Omental fat pad (tissue), 4 donors: ENCODE measurements at places on chromosomes 2 and 18. TPM values are rescaled to one million over a fixed set of nuclear protein-coding genes. Genes with fewer than 3 reads are reported as not detected.

GRCh38 chr2:28523902-28524301, 28.0 kb downstream of the PLB1 start:
- no peak for DNase-seq

DNA sequence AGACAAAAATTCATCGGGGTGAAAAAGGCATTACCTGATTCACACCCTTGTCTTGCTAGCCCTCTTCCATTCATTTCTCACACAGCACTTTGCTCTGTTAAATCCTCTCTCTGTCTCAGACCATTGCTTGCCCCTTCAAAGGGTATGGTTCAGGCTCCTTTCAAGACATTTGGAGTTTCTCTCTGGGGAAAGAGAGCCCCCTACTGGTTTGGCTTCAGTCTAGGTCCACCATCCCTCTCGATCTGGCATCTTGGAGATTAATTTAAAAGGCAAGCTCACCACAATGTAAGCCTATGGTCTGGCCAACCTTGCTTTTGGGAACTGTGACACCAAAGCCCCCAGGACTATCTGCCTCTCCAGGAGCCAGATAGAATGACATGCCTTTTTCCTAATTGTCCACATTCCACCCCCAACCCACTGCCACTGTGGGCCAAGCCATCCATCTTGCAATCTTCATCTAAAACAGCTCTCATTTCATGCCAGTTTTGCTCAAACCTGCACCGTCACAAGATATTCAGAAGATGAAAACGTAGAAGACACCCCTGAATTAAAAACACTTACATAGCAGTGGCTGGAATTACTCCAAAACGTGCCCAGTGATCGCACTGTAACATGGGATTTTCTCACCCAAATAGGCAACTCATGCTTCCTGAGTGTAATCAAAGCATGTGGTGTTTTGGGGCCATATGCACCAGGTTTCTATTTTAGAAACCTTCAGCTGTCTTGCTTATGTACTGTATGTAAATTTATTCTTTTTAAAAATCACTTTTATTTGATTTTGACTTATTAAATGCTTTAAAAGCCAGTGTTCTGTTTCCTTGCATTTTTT, 93.9 kb downstream of the FARSB start:
- no peak for DNase-seq

CDH2 gene
- total RNA-seq = 1.9 TPM

DNA sequence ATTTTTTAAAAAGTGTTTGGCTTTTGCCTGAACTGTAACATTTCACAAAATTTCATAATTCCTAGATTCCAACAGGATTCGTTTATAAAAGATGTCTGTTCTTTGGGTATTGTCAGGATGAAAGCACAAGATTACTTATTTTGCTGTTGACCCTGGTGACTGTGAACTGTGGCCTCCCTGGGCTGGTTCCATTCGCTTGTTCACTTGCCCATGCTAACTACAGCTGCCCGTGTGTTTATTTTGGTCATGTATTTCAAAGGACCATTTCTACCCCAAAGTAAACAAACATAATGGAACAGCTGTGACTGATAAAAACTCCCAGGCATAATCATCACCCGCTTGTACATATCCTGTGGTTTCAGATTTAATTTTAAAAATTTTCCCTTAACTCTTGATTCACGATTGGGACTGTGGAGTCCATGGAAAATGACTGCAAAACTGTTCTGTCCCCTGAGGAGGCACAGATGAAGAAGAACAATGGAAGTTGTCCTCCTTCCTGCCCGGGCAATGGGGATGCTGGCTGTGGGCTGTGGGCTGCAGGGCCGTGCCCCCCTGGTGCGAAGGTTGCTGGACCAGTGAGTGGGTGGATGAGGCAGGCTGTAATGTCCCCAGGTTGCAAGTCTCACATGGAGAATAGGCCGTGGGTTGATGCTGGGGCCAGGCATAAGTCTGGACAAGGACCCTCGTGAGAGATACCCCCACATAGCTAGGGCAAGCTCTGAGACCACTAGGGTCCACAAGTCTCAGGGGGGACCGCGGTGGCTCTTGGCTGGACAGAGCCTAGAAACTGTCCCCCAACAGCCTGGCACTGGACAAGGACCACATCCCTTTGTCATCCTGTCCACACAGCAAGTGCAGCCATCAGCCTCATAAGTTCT, 28.9 kb upstream of the HDAC4 start:
- no peak for DNase-seq

TRIM43 gene
- not detected for total RNA-seq

RAB12 gene
- total RNA-seq = 40.5 TPM

ACVR1 gene
- total RNA-seq = 37.7 TPM

- DNase-seq = no peak
These were observed 171.3 kb upstream of the ID2 start for GRCh38 chr2:8510519-8510918.
